Globus pallidus (tissue), 1 donor: ENCODE measurements at places on chromosomes 1 and 21.

DNA sequence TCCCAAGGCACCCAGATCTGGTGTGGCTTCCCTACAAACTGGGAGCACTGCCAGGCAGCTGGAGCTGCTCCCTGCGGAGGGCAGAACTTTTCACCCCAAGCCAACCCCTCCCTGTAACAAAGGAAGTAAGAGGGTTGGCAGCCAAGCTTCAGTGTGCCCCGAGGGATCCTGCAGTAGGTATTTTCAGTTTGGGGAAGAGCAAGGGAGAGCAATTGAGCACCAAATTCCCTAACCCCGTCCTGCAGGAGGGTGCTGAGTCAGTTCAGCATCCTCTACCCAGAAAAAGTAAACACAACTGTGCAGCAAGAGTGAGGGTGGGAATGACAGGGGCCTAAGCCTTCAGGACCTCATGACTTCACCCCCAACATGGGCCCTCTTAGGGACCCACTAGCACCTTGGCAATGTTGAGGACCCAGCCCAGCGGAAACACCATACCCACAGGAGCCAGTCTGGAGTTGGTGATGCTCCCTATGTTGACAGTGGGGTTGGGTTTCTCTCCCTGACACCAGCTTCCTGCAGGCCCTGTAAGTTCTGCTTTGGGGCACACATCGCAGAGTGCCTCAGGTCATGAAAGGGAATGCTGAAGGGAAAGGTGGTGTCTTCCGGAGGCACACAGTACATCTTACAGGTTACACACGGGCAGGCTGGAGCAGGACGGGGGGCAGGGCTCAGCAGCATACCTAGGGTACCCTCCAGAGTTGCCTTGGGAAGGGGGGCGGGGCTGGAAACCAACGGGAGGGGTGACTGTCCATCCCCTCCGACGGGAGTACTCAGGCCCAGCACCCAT lies 14.8 kb downstream of the SH3BP5L start:
- DNase-seq: peak; percentile 28

GRCh38 chr1:33815061-33815460 lies 48.8 kb upstream of the HMGB4 start:
- DNase-seq: no peak

DNA sequence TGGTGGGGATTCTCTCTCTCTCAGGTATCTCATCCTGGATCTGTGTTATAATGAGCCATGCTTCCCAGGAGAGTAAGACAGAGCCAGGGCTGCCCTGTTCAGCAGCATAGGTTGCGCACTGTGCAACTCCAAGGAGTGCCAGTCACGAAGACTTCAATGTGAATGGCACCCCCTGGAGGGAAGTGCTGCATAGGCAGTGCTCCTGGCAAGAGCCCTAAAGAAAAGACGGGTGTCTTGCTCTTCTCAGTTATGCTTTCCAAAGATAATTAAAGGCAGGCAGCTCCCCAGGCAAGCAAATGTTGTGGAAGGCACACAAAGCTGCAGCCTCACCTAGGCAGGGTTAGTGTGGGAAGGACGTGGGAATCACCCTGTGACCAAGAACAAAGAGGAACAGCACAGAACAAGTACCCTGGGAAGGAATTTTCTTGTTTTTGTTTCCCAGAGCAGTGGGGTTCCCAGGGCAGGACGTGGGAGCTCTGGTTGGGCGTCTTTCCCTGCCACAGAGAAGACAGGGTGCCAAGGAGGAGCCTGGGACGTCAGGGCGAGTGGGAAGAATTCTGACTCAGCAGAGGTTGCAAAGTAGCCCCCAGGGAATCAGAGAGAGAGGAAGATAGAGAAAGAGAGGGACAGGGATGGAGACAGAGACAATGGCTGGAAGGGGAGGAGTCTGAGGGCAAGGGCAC lies 120.9 kb downstream of the KCNN3 start:
- DNase-seq: no peak

- no peak for DNase-seq
These were observed 118.1 kb downstream of the PGBD5 start for GRCh38 chr1:230308039-230308438.

GRCh38 chr1:65214340-65215027 lies 66.5 kb downstream of the AK4 start:
- no peak for DNase-seq
